LHCN-M2 (cell line): ENCODE measurements at places on chromosomes 6 and 20. TPM values are rescaled to one million over a fixed set of nuclear protein-coding genes. Genes with fewer than 3 reads are reported as not detected.
A peak's percentile ranks its signal among the peaks of the same experiment; 100 is the strongest.

- DNase-seq: no peak
Observed at GRCh38 chr6:27101824-27102223, 145.7 kb upstream of the PRSS16 start.

- DNase-seq: no peak
Observed at GRCh38 chr6:13979284-13980171, 54.8 kb downstream of the RNF182 start.

CRIP3 gene
- total RNA-seq: not detected in 2 replicates

SYTL3 gene
- total RNA-seq: 9.5 and 13.8 TPM in 2 replicates

DSE gene
- total RNA-seq: 28.4 and 31.7 TPM in 2 replicates

DNA sequence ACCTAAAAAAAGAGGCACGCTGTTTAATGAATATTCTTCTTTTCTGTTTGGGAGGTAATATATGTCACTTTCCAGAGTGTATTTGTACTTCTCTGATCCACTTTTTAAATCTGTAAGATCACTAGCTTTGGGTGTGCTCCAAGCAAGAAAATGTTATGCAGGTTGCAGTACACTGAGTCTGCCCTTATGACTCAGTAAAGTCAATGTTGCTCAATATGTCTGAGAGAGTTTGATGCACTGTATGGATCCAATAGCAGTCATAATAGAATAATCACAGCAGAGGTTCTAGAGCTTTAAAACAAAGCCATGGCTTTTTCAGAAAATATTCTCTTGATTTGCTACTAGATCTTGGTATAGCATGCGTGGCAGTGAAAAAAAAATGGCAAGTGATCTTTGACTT, 525.3 kb upstream of the HTR1E start:
- no peak for DNase-seq

GRCh38 chr6:26158581-26159356, 71.5 kb downstream of the HFE start:
- peak; percentile 45 for DNase-seq

IL17A gene
- not detected in 2 replicates for total RNA-seq

ZC2HC1B gene
- total RNA-seq: not detected in 2 replicates
